ENCODE measurements at places on chromosomes 2 and 18.
A peak's percentile ranks its signal among the peaks of the same experiment; 100 is the strongest.

GRCh38 chr2:126399001-126399400 lies 257.0 kb upstream of the GYPC start:
- peak; percentile 39 for DNase-seq

- DNase-seq = no peak
Observed at GRCh38 chr2:63093502-63093901, 42.9 kb downstream of the OTX1 start.

- no peak for DNase-seq
Observed at GRCh38 chr2:133480707-133481429, 87.4 kb downstream of the NCKAP5 start.

GRCh38 chr18:35038881-35039491 lies 2.2 kb upstream of the MAPRE2 start:
- peak; percentile 81 for DNase-seq

- DNase-seq = no peak
Observed at GRCh38 chr18:56823986-56824565, 172.9 kb downstream of the WDR7 start.

GRCh38 chr2:2647141-2647541 lies 316.1 kb upstream of the MYT1L start:
- DNase-seq = no peak

GRCh38 chr2:27730980-27731691 lies 40.4 kb upstream of the MRPL33 start:
- DNase-seq = no peak

GRCh38 chr2:9410108-9410507 lies 13.2 kb downstream of the ITGB1BP1 start:
- DNase-seq = no peak

DNA sequence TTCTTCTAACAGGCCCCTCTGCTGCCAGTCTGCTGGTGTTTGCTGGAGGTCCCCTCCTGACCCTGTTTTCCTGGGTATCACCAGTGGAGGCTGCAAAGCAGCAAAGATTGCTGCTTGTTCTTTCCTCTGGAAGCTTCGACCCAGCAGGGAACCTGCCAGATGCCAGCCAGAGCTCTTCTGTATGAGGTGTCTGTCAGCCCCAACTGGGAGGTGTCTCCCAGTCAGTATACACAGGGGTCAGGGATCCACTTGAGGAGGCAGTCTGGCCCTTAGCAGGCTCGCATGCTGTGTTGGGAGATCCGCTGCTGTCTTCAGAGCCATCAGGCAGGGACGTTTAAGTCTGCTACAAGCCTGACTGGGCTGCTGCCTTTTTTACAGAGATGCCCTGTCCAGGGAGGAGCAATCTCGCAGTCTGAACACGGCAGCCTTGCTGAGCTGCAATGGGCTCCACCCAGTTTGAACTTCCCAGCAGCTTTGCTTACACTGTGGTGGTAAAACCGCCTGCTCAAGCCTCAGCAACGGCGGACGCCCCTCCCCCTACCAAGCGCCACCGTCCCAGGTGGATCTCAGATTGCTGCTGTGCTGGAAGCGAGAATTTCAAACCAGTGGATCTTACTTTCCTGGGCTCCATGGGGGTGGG lies 29.9 kb downstream of the CHCHD5 start:
- no peak for DNase-seq

- DNase-seq = no peak
Observed at GRCh38 chr18:56560992-56561391, 77.4 kb downstream of the TXNL1 start.

DNA sequence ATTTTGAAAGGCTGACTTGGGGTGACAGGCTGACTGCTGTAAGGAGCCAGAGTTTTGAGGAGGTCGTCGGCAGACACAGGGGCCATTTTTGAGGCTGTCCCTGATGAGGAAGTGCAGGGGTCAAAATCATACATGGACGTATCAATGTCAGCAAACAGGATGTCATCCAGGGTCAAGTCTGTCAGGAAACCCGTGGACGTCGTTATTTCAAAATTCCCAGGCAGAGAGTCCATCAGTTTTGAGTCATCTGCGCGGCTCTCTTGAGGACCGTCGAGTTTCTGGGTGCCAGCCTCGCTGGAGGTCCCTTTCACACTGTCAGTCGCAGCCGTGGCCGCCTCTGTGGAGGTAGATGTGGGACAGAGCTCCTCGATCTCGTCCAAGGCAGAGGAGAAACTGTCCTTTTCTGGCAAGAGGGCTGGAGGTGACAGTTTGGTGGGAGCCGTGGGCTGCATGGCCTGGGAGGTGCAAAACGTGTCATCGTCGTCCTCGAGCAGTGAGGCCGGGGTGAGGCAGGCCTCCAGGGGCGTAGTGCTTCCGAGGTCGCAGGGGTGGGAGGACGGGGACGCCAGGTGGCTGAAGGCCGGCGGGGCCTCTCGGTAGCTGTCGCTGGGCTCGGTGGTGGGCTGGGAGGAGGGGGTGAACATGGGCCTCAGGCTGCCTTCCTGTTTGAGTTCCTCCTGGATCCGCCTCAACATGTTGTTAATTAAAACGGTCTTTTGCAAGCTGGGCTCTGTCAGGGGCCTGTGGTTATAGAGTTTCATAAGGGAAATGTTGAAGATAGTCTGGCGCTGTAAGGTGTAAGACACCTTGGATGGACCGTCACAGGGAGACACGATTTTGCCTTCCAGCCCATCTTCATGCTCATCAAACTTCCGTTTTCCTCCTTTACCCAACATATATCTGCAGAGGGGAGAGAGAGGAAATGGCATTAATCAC lies 17.5 kb downstream of the SERTAD2 start:
- DNase-seq = peak; percentile 69

DNA sequence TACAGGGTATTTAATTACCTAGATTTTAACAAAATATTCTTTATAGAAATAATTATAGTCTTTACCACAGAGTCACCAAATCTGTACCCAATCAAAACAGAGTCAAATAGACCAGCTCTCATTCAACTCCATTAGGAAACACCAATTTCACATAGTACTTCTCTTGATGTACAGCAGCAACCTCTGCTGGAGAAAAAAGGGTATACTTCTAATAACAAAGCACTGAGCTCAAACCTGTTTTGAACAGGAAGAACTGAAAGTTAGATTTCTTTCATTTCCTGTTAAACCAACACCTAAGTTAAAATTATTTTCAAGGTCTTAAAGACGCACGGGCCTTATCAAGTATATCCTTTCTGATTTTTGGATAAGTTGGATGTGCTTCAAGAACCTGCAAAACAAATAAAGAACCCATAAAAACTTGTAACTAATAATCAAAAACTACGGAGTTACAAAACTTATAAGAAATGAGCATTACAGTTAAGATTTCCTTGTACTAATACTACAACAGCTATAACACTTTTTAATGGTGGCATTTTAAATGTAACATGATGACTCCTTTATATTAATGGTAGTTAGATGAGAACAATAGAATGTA lies 79.0 kb downstream of the TTC21B start:
- peak; percentile 87 for DNase-seq

- no peak for DNase-seq
Observed at GRCh38 chr2:238710032-238710735, 137.7 kb upstream of the TWIST2 start.

GRCh38 chr2:149334156-149334555 lies 3.8 kb downstream of the LYPD6 start:
- DNase-seq = no peak

DNA sequence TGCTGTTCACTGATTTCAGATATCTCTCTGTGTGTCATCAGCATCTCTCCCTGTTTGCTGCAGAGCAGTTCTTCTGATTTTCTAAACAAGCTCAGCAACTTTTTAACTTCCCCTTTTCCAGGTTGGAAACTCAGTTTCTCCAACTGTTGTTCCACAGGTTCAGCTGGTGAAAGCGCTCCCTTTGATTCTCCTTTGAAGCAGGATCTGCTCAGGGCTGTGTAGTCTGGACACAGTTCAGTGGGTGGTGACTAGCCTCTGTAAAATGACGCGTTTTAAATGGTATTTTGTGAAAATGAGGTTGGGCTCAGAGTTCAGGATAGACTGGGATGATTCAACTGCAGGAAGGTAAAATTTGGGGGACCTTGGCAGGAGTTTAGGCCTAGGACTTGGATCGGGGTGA lies 106.3 kb downstream of the TRIM43 start:
- DNase-seq = no peak

GRCh38 chr2:142223309-142223708 lies 92.5 kb upstream of the LRP1B start:
- DNase-seq = no peak

DNA sequence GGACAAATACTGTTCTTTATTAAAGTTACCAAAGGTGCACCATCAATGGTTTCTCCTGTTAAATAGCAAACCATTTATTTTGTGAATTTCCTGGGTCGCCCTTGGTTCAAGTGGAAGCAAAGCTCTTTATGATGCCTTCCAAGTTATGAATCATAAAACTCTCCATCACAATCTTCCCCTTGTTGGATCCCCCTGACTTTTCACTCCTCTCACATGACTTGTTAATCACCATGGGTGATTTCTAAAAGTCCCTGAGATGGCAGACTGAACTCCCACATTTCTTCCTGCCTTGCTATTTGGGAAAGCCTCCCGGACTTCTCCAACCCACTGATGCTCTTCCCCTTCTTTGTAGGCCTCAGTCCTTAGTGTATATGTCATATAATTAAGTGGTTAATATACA lies 176.0 kb downstream of the THADA start:
- DNase-seq = no peak

- no peak for DNase-seq
Observed at GRCh38 chr18:68083131-68083530, 566.6 kb upstream of the DSEL start.

DNA sequence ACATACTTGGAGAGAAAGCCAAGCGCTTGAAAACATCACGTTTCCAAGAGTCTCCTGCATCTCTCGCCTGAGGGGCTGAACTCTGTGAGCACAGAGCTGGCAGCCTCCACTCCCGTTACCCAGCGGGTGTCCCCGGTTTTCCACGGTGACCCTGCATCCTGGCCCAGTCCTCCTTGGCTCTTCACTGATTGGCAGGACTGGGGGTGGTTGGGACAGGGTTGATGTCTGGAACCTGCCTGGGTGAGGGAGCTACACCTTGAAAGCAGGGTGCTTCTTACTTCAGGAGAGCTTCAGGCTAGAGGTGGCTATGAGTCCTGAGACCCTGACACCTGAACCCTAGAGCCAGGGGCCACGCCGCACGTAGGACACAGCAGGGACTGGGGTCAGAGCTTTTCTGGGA lies 234.1 kb downstream of the DYSF start:
- DNase-seq = no peak

DNA sequence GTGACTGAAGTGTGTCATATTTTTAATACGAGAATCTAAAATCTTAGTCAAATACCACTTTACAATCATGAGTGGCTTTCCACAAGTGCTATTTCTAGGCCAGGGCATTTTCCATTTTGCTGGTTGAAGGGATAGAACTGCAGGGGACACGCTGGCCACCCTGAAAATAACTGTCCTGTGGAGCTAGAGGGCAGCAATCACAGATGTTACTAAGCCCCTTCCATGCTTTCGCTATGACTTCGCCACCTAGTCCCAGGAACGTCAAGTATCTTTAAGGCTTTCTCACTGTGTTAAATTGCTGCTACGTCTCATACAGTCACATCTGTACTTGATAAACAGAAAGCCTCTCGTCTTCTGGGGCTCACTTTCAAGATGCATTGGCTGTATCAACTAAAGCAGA lies 171.8 kb downstream of the CDH2 start:
- DNase-seq = no peak

GRCh38 chr2:190459881-190460280 lies 51.7 kb downstream of the MFSD6 start:
- peak; percentile 95 for DNase-seq

- no peak for DNase-seq
Observed at GRCh38 chr2:100941646-100942240, 60.3 kb upstream of the RPL31 start.

- no peak for DNase-seq
Observed at GRCh38 chr2:237665713-237666143, 38.3 kb downstream of the LRRFIP1 start.

DNA sequence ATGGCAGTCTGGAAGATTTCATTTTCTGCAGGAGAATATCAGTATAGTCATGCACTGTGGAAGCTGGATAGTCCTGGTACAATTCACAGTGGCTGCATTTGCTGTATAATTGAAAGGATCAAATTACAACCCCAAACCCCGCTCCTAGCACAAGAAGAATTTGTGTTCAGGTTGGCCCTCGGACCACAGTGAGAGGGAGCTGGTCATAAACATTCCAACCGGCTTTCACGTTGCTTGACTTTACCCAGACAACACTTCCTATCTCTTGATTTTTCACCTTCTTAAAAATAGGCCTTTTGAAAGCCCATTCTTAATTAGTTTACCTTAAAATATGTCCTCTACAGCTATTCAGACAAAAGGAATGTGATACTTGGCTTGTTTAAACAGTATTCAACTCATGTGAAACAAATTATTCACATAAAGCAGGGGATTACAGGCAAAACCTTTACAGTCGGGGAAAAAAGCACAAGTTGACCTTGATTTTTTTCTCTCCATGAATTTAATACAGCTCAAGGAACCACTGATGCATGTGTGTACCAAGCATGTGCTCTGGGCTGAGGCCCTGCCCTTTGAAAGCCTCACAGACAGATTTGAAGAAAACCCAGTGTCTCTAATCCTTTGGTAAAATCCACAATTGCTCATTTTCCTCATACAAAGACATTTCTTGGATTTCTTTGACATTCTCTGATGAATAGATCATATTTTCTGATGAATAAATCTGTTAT lies 143.0 kb upstream of the SOX11 start:
- no peak for DNase-seq

DNA sequence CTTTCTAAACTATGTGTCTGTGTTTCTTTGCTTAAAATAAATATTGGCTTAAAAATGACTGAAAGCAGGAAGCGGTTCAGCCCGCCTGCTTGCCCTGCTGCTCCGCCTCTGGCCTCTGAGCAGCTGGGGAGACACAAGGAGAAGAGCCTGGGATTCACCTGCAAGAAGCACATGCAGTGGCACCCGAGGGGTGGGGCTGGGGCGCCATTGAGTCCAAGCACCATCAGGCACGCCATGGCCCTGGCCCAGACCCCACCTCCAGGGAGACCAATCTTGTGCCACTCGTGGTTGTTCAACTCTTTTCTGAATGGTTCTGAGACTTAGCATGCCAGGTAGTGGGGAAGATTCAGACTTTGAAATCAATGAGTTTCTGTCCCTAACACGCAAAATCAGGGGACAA lies 495.5 kb upstream of the MYT1L start:
- no peak for DNase-seq

DNA sequence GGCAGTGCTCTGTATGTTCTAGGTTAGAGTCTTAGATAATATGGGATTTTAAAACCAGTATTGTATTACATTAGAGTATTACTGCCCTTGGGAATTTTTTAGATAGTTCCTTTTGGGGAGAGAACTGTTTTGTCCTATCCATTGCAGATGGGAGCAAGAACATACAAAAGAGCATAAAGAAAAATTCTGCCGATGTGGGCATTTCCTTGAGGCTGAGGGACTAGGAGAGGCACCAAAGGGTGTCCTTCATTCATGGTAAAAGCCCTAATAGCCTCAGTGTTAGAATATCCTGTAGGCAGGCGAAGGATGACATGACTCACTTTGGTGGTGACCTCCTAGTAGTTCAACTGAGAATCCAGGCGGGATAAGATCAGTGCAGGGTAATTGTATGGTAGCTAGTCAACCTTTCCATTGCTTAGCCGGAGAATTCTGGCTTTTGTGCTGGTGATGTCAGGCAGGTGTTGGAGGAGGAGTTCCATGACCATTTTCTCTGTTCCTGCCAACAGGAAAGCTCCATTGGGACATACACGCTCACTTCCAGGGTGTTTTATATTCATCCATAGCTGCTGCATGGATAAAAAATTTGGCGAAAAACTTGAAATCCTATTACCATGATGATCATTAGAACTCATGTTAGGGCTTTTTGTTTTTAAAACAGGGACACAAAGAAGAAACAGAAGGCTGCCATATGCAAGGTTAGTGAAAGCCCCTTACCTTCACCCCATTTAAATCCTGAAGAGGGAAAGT lies 28.1 kb downstream of the EPAS1 start:
- DNase-seq = no peak

Data from hematopoietic multipotent progenitor cell treated with erythropoietin and hydrocortisone succinate and interleukin-3 and kit ligand, for 4 days (in vitro differentiated cells).